ENCODE measurements at places on chromosomes 12 and 14.

DNA sequence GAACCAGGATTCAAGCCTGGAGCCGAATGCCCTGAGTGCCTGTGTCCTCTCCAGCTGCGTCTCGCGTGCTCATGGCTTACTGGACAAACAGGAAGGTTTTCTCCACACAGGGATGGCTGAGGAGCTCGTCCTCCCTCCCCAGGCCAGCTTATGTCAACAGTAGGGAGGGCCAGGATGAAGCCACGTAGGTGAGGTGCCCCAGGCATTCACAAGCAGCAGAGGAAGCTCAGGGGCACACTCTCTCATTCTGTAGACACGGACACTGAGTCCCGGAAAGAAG, 49.3 kb downstream of the TRPV4 start:
- DNase-seq, result no peak

DNA sequence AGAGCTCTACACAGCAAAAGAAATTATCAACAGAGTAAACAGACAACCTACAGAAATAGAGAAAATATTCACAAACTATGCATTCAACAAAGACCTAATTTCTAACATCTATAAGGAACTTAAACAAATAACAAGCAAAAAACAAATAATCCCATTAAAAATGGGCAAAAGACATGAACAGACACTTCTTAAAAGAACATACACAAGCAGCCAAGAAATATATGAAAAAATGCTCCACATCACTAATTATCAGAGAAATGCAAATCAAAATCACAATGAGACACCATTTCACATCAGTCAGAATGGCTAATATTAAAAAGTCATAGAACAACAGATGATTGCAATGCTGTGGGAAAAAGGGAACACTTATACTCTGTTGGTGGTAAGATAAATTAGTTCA, 100.7 kb upstream of the LGR5 start:
- DNase-seq, result no peak

GRCh38 chr14:22973217-22974032, 8.9 kb downstream of the AJUBA start:
- DNase-seq, result no peak

DNA sequence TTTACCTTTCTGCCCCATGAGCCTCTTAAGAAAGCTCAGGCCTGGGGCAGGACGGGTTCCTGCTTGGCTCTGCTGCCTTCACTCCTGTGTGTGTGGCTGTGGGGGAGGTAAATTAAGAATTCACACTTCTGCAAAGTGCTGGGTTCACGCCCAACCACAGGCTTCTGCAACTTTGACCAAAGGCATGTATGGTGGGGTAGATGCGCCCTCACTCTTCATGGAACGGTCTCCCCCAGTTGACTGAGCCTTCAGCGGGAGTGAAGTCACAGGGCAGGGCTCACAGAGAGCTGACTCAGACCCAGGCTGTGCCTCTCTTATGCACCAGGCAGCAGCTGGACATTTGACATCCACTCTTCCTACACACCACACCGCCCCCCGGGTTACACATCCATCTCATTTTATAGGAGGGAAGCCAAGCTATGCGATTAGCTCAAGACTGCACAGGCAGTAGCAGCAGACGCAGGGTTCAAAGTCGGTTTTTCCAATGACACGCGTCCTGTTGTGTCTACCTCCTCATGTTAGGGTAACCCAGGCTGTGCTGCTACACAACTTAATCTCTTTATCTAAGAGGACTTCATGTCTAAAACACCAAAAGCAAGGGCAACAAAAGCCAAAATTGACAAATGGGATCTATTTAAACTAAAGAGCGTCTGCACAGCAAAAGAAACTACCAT, 15.4 kb upstream of the BCL11B start:
- DNase-seq, result no peak

DNA sequence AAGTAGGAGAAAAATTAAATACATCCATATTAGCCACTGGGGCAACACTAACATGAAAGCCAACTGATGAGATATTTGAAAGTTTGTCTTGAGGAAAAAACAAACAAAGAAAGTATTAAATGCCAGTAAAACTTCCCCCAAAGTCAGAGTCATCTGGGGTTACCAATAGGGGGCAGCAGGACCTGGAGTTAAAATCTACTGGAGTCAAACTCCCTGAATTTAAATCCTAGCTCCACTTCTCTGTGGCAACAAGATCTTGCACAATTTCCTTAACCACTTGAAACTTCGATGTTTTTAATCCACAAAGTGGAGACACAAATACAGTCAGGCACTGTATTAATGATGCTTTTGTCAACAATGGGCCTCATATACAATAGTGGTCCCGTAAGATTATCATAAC, 14.4 kb downstream of the PLEKHG7 start:
- no peak for DNase-seq

DNA sequence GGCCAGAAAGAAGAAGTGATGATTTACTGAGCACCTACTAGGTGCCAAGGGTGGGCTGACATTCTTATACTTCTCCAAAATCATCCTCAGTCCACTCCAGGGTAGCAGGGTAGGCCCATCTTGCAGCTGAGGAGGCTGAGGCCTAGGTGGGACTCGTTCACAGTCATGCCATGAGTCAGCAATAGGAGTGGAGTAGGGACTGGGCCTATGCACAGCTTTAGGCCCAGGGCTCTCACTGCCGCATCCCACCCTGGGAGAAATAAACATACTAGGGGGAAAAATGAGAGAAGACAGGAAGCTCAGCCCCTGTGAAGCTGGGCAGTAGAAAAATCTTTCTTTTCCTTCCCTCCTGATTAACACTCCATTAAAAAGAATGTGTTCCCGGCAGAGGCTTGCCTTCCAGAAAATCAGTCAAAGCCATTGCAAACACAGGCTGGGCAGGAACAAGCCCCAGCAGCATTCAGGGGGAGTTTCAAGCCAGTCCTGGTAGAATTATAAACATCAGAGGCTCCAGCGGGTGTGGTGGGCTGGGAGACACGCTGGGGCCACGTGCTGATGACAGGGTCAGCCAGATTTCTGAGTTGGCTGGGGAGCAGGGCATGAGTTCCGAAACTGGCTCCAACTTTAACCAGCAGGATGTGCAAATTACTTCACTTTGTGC, 1.8 kb downstream of the HSPB8 start:
- DNase-seq, result no peak

DNA sequence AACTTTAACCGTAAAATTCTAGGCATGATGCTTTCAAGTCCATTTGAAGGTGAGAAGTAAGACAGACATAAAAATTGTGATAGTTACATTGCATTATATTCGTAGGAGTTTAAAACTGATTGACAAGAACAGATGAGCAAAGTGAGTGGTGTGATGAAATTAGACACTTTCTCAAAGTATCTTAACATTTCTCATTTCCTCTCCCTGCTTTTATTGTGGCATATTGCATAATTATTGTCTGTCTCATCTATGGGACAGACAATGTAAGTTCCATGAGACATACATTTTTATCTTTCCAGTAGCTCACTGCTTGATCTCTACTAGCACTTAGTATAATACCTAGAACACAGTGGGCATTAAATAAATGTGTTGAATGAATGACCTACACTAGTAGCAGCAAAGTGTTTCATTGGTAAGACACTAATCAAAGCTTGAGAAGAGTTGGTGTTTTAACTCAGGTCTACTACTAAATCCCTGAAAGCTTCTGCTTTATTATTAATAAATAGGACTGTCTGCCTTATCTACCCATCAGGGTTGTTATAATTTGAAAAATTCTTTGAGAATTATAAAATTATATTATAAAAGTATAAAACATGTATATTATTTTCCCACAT, 19.0 kb downstream of the A2M start:
- no peak for DNase-seq

DNA sequence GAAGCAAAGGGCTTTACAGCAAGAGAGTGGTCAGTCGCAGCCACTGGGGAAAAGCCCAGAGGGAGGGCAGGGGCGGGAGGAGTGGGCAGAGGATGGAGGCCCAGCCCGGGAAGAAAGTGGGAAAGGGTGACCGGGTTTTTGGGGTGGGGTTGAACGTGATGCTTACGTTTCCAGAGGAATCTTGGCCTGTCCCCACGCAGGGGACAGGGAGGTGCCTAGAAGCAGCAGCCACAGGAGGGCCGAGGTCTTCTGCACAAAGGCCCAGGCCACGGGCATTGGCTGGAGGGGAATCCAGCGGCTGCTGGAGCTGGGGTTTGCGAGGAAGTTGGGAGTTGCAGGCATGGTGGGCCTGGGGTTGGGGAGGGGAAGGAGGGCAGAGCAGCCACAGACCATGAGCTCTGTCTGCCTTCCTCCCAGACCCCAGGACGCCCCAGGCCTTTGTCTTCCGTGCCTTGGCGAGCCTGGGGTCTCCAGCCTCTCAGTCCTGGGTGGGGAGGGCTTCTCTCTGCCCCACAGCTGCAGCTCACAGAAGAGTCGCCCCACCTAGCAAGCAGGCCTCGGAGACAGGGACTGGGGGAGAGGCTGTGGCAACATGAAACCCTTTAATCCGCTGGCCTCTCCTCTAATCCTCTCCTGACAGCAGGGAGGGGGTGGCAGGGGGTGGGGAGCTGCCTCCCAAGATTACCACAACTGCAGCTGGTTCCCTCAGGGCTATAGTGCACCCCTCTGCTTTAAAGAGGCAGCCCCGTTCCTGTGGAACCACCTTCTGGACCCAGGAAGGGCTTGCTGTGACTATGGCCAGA, at the start of gene CACNA2D4:
TSS of gene CACNA2D4 (minus strand) at position 572 of the 803 bp plus-strand sequence. CDS start at position 393, 179 bp downstream.
- no peak for DNase-seq

DNA sequence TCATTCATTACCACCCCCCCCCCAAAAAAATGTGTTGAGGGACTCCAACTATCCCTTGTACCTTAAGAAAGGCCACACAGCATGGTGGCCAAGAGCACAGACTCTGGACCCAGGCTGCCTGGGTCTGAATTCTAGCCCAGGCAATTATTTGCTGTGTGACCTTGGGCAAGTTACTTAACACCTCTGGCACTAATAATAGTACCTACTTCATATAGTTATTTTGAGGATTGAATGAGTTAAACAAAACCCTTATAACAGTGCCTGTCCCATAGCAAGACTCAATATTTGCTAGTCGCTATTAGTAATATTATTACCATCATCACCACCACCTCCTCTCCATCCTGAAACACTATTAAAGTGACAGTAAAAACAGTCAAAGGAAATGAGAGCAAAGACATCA, 37.2 kb downstream of the NT5DC3 start:
- DNase-seq, result no peak

DNA sequence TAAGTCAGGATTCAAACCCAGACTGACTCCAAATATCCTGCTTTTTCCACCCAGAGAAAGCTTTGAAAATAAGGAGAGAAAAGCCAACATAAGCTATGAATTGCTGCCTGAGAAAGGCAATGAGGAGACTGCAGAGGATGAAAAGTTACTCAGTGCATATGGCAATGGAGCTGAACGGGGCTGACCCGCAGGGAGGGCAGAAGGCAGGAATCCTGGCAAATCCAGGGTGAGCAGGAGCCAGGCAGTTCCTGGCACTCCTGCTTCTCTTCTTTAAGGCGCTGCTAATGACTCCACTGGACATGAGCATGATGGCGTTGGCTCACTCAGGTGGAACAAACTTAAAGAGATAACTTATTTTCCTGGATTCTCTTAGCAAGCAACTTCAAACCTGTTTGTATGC, 95.2 kb upstream of the TMCC3 start:
- no peak for DNase-seq
